Erythroblast (primary cell): ENCODE measurements at places on chromosomes 5 and 9.

GRCh38 chr5:59245198-59245597 is 648.3 kb downstream of the PDE4D start:
- DNase-seq: no peak

DNA sequence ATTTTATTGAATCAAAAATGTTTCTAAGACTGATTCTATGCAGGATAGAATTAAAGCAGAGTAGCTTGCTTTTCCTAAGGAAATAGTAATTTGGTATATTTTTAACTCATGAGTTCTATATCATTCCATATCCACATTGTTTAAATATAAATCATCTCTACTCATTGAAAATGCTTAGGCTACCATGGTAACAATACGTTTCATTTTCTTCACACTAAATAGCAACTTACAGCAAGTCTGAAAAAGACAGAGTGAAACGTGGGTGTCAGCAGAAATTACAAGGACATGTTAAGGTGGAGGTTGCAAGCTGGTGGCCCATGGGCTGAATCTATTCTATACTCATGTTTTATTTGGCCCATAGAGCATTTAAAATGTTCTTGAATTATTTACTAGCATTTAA is 487.9 kb downstream of the ARHGEF28 start:
- no peak for DNase-seq

DNA sequence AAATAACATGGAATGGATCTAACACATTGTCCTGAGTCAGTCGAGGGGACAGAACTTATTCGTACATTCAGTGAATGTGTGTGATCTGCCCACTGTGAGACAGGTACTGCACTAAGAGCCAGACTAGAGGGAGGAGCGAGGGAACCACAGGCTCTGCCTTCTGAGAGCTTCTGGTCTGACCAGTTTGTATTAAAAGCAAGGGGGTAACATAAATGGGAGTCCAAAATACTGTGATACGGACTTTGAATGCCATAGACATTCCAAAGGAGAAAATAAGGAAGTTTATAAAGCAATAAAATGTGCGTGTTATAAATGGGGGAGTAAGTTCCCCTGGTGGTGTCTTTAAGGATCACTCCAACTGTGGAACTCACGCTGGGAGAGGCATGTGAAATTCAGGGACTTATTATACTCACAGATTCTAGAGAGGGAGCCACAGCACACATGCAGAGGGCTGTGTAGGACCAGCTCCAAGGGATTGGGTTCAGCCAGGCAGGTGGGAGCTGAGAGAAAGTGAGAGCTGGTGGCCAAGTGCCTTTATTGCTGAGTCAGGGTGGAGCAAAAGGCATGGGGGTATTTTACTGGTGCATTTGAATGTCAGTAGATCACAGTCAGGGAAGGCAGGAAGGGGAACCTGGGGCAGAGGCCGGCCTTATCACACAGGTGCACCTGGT is 186.5 kb upstream of the WWC1 start:
- no peak for DNase-seq

DNA sequence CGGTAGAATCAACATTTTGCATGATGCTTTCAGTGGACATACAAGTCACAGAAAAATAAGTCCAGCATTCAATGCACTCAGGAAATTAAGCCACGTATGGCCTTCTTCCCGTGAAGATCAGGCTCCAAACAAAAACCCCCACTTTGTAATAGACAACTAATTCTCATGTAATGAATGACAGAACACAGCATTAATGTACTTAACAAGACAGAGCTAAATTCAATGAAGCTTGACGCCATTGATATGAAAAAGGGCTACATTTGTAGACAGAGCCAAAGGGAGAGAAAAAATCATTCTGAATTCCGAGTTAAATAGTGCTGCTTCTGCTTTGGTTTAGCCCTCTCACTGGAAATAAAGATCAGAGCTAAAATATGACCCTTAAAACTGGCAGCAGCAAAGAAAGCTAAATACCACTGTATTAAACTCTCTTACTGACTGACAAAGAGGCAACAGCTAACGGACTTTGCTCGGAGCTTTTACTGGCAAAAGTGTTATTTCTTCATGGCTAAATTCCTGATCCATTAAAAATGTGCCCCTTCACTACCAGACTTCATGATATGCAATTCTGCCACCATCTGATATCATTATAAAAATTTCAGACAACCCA is 250.5 kb downstream of the BNC2 start:
- no peak for DNase-seq

- DNase-seq: no peak
Observed at GRCh38 chr5:1526190-1526631, 2.5 kb upstream of the LPCAT1 start.

GRCh38 chr5:154487541-154487940 is 9.5 kb upstream of the HAND1 start:
- no peak for DNase-seq

GRCh38 chr5:74499256-74500050 is 141.1 kb downstream of the ENC1 start:
- no peak for DNase-seq

GRCh38 chr9:94872891-94873511 is 146.5 kb downstream of the AOPEP start:
- DNase-seq: no peak

- no peak for DNase-seq
Observed at GRCh38 chr5:66840511-66841013, 244.4 kb downstream of the MAST4 start.

DNA sequence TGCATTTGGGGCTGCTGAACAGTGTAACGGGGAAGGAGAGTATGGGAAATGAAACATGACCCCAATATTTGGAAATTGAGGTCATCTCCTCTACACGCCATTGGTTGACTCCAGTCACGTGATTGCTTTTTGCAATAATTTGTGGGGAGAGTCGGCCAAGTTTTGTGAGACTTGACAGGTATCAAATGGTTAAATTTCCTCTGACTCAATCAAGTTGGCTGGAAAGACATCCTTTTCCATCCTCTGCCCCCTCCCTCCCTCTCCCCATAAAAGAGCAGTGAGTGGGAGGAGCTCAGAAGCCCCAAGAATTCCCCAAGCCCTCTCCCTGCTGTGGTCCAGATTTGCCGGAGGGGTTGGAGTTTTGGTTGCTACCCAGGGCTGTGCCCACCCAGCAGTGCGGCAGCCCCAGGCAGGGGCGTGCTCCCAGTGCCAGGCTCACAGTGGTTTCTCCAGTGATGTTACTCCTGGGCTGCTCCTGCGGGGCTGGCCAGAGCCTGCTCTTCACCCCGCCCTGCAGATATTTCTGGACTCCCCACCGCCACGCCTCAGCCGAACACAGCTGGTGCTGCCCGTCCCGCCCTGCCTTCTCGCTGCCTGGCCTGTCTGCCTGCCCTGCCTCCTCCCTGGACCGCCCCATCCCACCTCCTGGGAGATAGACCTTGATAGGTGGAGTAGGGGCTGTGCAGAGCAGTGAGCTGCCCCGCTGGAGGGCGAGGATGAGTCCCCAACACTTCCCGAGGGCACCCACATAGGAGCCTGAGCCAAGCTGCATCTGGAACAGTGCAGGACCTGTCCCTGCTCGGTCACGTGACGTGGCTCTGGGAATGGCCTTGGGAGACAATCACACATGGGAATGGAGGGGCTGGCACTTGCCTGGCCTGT is 3.4 kb downstream of the COL5A1 start:
- no peak for DNase-seq

DNA sequence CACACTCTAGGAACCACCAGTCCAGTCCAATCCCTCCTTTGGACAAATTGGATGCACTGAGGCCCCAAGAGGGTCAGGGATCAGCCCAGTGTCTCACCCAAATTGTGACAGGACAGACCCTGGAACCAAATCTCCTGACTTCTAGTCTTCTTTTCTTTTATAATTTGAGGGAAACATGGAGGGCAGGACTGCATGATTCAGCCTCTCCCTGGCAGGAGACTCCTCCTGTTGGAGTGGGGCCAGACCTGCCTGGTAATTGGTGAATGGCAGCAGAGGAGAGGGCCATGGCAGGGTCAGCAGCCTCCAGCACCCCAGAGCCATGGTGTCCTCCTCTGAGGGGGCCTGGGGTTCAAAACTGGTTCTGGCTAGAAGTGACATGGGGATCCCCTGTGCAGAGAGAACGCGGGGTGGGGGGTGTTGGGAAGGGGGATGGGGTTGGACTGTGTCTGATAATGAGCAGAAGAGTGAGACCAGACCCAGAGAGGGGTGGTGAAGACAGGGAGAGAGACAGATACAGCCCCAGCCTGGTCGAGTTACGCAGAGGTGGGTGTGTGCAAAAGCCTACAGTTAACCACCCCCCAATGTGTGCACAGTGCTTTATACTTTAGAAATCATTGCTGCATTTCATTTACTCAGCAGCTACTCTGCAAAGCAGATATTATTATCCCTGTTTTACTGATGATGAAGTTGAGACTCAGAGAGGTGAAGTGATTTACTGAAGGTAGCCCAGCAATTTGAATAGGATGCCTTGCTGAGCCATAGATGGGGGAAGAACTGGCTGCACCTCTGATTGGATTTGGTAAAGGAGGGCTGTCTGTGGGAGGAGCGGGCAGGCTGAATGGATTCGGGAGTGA is 3.8 kb upstream of the SYNPO start:
- no peak for DNase-seq

DNA sequence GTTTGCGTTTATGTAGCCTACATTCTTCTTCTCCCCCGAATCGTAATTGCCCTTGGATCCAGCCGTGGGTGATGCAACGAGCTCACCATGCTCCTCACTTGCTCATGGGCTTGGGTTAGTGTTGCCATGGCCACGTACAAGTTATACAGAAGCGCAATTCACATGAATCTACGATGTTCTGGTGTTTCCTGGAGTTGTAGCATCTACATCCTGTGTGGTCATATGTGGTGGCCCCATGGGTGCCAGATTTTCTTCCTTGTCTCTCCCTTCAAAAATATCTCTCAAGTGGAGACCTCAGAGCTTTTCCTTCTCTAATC is 115.3 kb downstream of the TLE4 start:
- no peak for DNase-seq

DNA sequence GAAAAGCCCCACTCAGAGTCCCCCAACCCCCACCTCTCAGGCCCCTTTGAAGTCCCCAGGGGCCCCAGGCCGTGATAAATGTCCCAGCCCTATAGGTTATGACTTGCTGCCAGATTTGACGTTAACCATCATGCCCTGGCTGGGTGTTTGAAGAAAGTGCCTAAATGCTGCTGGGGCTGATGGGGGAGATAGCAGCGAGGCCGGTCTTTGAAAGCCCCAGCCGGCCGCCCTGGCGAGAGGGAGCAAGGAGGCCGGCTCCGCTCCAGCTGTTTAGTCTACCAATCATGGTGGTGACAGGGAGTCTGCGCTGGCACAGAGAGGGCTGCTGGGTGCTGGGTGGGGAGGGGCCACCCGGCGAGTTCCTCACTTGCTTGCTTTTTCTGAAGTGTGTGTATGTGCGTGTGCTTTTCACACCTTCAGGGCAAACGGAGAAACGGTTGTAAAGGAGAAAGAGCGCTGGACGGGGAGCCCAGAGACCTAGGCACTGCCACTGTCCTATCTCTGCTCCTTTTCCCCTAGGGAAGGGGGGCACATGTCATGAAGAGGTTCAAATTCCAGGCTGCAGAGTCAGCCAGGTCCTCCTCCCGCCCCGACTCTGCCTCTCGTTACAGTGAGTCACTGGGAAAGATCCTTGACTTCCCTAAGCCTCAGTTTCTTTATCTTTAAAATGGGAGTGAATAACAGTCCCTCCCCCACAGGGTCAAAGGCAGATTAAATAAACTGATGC is 126.1 kb upstream of the HAND1 start:
- DNase-seq: no peak

DNA sequence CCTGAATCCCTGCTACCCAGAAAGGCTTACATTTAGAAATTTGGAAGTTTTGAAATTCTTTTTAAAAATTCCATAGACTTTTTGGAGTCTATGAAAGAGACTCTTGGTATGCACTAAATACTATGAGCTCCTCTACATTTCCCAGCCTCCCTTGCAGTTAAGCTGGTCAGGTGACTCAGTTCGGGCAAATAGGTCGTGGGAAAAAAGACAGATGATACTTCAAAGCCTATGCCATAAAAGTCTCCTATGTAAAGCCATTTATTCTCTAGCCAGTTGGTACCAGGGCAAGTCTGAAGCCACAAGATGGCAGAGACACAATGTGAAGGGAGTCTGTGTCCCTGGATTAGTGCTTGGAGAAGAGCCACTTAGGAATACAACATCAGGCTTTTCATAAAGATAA is 101.8 kb downstream of the BOD1 start:
- no peak for DNase-seq

- DNase-seq: no peak
Observed at GRCh38 chr5:147346006-147346561, 111.3 kb downstream of the STK32A start.

GRCh38 chr5:1514027-1514818 is 9.5 kb downstream of the LPCAT1 start:
- DNase-seq: no peak

DNA sequence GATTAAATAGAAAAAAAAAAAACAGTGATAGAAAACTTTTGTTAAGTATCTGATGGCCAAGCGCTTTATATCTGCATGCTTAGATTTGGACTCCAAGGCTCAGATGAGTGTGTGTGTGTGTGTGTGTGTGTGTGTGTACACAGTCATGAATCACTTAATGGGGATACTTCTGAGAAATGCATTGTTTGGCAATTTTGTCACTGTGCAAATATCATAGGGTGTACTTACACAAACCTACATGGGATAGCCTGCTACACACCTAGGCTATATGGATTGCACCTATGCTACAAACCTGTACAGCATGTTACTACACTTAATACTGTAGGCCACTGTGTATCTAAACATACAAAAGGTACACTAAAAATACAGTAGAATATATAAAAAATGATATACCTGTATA is 635.6 kb upstream of the NUDT12 start:
- no peak for DNase-seq

DNA sequence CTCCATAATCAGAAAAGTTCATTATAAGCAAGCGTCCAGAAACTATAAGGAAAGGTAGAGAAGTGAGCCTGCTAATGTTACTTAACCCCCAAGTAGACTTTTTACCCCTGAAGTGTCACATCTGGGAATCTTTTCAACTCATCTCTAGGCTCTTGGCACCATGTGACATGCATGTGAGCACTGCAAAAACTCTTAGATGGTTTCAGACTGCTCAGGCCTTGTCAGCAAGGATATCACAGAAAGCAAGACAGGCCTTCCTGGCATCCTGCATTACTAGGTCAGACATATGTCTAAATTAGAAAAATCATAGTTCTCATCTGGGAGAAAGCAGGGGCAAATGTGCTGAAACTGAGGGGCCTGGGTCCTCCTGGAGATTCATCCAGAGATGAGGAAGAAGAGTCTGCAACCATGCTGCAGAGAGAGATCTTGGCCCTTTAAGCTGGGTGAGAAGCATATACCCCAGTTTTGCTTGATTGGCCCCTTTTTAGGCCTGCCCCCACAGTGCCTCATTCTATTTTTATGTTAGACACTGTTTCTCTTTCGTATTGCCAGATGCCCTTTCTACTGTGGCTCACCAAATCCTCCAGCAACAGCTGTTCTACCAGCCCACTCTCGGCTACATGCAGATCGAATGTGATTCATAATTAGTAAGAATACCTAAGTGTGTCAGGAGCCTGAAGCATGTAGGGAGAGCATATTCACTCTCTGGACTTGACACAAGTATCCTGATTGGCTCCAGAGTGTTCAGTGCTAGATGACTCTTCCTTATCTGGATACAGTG is 19.0 kb downstream of the TMEM8B start:
- no peak for DNase-seq

GRCh38 chr5:174307656-174308271 is 262.3 kb downstream of the NSG2 start:
- DNase-seq: no peak

- no peak for DNase-seq
Observed at GRCh38 chr9:37405350-37405749, 17.1 kb upstream of the GRHPR start.
